Stimulated activated memory B cell treated with anti-CD40 and anti-IgM and Interleukin-4, amounts not matched to agents 10 μg/mL and 1 μg/mL and 100 μg/mL, for 72 hours (primary cell): ENCODE measurements at places on chromosomes 3 and 15.

DNA sequence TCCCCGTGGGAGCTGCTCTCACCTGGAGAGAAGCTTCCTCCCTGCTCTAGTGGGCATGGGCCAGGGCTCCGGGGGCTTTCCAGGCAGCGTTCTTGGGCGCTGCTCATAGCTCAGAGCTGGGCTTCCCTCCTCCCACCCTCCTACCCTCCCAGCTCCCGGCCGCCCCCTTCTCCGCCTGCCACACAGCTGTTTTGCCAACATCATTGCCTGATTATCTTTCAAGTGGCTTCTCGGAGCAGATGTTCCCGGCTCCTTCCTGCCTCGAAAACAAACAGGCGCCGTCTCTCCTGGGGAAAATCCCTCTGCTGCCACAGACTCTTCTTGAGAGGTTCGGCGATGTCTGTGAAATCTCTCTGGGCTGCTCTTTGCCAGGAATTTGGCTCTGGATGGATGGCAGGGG lies 195.6 kb downstream of the RPLP1 start:
- no peak for ATAC-seq

- ATAC-seq, result no peak
Measured at GRCh38 chr3:185753354-185753753, 71.5 kb downstream of the IGF2BP2 start.

GRCh38 chr15:27784107-27784506 lies 315.0 kb downstream of the OCA2 start:
- no peak for ATAC-seq

DNA sequence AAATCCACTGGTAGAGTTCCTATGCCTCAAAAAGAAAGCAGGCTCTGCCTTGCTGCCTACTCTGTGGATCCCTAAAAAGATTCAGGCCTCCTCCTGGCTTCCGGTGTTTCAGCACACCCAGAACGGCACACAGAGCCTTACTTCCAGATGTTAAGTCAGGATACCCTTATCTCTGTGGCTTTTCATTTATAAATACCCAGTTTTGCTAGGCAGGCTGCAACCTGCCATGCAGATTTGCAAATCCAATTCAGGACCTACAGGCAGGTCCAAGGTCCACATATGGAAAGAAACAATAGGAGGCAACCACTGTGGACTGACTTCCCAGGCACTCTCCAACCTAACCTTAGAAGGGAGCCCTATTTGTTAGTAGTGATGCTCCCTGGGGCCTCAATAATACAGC lies 30.7 kb downstream of the EFL1 start:
- no peak for ATAC-seq

GRCh38 chr3:138732456-138732855 lies 102.3 kb downstream of the PIK3CB start:
- ATAC-seq, result no peak

DNA sequence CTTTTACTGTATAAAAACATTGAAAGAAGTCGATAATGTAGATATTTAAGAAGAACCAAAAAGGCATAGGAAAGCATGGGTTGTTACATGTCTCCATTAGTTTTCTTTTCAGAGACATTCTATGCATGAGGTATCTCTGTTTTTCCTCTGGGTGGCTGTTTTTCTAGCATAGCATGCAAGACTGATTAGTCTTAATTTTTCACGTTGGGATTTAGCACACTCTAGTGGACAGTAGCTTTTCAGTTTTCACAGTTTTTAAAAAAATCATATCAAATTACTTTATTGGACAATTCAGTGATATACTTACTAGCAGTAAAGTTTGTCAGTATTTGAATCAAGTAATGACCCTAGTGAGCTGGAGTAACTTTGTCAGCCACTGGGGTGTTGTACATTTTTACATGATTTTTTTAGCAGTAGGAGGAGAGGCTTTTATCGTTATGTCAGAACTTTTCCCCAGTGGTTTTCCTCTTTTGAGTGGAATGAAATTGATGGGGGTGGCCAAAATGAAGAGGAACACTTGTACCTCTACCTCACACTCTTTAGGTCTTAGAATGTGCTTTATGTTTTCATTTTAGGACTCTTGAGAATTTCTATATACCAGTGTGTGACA lies 57.2 kb downstream of the SEC22A start:
- no peak for ATAC-seq

GRCh38 chr3:43958005-43958770 lies 267.4 kb downstream of the ABHD5 start:
- no peak for ATAC-seq

DNA sequence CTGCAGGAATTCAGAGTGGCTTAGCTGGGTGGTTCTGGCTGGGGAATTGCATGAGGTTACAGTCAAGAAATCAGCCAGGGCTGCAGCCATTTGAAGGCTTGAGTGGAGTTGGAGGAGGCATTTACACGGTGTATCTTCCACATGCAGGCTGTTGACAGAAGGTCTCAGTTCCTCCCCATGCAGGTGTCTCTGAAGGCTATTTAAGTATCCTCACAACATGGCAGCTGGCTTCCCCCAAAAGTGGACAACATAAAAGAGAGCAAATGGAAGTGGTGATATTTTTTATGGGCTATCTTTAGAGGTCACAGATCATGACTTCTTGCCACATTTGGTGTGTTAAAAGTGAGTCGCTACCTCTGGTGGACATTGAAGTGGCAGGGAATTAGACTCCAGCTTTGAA lies 60.1 kb upstream of the SPRED1 start:
- ATAC-seq, result no peak

GRCh38 chr3:196842567-196843434 lies 24.9 kb upstream of the SENP5 start:
- ATAC-seq, result no peak

- no peak for ATAC-seq
Measured at GRCh38 chr3:194382892-194383223, 13.3 kb upstream of the LRRC15 start.

- ATAC-seq, result no peak
Measured at GRCh38 chr3:120349855-120350125, 636 bp upstream of the LRRC58 start.

GRCh38 chr3:170331143-170331542 lies 26.4 kb upstream of the SKIL start:
- ATAC-seq, result peak; percentile 65

DNA sequence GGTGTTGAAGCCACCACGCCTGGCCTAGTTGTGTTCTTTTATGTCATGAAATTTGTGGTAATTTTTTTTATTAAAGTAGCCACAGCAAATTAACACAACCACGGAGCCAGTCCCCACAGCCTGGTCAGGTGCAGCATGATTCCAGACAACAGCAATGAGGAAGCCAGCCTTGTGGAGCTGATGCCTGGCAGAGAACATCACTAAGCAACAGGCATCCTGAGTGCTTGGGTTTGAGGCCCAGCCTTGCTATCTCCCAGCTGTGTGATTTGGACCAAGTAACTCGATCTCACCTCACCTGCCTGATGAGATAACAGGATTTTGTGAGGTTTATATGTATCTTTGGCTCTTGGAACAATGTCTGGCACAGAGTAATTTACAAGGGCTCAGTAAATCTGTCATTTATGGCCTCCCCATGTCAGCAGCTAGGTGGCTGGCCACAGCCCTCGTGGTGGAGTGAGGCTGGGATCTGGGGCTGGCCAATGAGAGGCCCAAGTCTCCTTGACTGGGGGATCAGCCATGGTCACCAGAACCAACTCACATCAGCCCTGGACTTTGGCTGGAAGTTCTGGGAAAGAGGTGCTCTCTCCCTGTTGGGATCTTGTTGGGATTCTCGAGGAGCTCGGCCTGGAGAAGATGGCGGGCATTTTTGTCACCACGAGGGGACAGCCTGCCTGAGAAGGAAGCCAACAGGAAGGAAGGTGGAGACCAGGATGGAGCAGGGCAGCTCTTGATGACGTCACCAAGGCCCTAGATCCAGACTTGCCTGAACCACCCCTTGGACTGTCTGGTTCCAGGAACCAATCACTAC lies 22.8 kb upstream of the FLNB start:
- ATAC-seq, result no peak

DNA sequence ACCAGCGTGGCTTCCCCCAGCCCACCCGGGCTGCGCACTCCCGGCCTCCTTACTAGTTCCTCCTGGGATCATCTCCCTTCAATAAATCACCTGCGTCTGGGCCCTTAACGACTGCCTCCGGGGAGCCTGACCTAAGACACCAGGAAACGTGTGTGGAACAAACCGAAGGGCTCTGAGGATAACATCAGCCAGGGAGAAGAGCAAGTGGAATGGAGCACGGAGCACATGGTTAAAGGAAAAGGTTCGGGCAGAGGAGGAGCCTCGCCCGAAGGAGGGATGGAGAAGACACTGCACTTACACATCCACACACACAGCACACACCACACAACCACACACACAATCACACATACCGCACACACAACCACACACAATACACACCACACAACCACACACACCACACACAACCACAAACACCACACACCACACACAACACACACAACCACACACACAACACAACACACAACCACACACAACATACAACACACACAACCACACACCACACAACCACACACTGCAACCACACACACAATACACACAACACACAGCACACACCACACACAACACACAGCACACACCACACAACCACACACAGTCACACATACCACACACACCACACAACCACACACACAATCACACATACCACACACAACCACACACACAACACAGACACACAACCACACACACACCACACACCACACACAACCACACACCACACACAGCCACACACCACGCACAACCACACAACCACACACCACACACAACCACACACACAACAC lies 24.7 kb downstream of the CPN2 start:
- ATAC-seq, result no peak

DNA sequence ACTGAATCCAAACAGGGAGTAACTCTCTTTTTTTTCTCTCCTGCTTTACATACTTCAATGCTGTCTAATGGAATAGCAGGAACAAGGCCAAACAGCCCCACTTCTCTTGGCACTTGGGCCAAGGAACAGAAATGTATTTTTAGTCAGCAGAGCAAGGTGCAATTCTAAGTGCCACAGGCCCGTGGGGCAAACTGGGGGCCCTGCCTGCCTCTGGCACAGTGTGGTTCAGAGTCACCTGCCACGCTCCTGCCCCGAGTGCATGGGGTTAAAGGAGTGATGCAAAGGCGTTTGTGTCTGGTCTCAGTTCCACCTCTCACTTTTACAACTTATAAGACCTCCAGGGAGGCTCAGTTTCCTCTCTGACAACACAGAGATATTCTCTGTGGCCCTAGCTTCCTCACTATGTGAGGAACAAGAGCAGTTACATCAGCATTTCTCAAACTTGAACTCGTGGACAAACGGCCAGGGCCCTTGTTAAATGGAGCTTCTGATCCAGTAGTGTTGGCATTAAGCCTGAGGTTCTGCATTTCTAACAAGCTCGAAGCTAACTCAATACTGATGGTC lies 51.3 kb downstream of the LRIG1 start:
- peak; percentile 58 for ATAC-seq

DNA sequence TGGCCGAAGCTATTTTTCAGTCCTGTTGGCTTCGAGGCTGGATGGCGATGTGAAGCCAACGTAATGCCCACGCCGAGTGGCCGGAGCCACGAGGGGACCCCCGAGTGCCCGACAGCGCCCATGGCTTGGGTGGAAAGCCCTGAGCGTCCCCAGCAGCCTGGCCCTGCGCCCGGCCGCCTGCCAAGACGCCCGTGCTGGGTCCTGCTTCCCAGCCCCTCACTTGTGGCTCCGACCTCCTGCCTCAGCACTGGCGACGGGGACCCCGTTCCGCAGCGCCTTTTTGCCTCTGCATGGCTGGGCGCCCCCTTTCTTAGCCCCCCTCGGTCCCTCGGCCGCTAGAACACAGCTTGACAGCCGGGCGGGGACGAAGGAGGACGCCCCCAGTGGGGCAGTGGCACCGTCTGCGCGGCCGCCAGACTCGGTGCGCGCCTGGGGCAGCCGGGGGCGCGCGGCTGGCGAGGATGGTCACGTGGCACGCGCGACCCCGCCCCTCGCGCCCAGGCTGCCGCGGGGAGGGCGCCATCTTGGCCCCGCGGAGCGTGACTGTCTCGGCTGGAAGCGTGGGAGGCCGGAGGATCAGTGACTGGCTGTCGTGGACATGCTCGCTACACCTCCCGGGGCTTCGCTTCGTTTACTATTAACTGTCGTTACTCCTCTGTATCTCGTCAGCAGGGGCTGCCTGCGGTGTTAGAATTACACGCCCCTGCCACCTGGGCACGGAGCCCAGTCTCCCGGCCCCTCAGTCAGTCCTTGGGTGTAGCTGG lies 626 bp upstream of the GPR176 start:
- peak; percentile 93 for ATAC-seq

DNA sequence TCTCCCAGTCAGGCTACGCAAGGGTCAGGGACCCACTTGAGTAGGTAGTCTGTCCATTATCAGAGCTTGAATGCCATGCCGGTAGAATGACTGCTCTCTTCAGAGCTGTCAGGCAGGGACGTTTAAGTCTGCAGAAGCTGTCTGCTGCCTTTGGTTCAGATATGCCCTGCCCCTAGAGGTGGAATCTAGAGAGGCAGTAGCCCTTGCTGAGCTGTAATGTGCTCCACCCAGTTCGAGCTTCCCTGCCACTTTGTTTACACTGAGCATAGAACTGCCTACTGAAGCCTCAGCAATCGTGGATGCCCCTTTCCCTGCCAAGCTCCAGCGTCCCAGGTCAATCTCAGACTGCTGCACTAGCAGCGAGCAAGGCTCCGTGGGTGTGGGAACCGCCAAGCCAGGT lies 57.5 kb upstream of the SETMAR start:
- ATAC-seq, result no peak

DNA sequence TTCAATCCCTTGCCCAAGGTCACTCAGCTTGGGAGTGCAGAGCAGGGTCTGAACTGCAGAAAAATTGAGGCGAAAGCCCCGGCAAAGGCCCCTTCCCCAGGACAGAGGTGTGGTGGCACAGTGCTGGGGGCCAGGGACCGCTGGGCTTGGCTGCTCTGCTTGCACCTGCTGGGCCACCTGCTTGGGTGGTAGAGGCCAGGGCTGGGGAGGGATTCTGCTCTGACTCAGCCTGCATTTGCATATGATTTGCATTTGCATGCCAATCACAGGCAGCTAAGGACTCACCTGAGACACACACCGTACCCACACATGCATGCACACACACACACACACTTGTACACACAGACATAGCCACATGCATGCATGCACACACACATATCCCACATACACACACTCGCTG lies 9.9 kb downstream of the GRM2 start:
- ATAC-seq, result no peak

DNA sequence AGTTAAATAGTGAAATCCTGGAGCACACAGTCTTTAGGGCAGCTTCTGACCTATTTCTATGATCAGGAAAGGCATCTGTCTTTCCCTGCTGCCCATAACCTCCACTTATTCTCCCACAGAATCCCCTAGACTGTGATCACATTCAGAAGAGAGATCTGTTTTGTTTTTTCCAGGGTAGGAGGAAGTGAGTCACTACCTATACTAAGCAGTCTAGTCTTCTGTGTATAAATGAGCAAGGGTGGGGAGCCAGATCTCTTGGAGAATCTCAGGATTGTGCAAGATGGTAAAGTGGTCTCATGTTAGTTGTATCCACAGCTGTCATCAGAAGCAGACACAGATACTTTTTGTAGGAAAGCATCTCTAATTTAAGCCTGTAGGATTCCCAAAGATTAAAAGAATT lies 11.8 kb upstream of the FBXO22 start:
- no peak for ATAC-seq

- no peak for ATAC-seq
Measured at GRCh38 chr3:30399394-30400181, 206.8 kb upstream of the TGFBR2 start.

GRCh38 chr3:63279005-63279841 lies 1.1 kb downstream of the SYNPR start:
- no peak for ATAC-seq
